ENCODE measurements at places on chromosomes 2 and 18.

- DNase-seq, result no peak
Observed at GRCh38 chr2:81894451-81894990, 1590.0 kb upstream of the LRRTM1 start.

DNA sequence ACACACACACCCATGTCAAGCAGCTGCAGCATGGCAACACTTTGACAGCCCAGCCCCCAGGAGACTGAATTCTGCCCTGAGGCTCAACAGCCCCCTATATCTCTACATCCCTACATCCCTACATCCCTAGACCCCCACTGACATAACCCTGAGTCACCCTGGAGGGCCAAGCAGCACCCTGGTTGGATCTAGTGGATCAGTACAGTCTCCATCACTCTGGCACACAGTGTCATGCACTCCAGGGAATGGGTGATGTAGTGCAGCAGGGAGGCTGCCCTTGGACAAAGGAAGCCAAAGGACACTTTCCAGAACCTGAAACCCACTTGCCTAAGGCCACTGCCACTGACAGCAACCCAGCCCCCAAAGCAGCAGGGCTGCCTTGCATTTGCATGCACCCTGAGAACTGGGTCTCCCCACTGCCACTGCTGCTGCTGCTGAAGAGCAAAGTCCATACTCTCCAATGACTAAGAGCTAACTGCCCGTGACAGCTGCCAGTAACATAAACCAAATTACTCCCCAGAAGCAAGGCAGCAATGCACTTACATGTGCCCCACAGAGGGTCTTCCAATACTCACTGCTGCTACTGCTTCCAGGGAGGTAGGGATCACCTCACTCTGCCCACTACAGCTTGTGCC lies 681.6 kb upstream of the KLHL29 start:
- DNase-seq, result no peak

GRCh38 chr18:58298251-58299134 lies 254.5 kb downstream of the NEDD4L start:
- DNase-seq, result no peak

DNA sequence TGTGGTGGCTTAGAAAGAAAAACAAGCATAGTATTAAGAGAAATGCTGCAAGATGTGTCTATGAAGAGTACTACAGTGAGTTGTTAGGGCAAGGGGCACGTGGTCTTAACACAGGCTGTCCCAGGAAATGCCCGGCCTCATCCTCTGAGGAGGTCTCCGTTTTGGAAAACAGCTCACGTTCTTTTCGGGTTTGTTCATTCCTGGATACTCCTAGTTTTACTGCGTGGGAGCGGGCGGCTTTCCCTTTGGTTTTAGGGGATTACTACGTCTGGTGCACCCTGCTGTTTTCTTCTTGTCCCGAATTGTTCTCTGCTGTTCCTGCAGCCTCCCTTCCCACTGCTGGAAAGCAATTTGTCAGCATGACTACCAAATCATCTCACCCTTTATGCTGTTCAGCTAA lies 55.5 kb upstream of the RAB6D start:
- no peak for DNase-seq

DNA sequence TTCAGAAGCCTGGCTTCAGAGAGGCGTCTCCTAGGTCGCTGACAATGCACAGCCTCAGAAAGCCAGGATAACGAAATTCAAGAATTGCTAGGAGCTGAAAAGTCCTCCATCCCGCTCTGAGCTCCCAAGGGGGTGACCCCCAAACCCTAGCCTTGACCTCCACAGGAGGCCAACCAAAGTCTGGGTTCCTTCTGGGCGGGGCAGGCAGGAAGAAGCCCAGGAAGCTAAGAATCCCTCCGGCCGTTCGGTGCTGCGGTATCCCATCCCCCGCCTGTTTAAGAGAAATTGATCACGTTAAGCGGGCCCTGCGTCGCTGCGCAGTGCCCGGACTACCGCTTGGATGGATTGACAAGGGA lies 2.5 kb upstream of the OSR1 start:
- DNase-seq, result no peak

- DNase-seq, result no peak
Observed at GRCh38 chr2:21376864-21377263, 253.1 kb downstream of the TDRD15 start.

GRCh38 chr2:120555092-120555491 lies 180.6 kb upstream of the GLI2 start:
- DNase-seq, result no peak

- no peak for DNase-seq
Observed at GRCh38 chr18:75248426-75249174, 38.0 kb downstream of the TSHZ1 start.

DNA sequence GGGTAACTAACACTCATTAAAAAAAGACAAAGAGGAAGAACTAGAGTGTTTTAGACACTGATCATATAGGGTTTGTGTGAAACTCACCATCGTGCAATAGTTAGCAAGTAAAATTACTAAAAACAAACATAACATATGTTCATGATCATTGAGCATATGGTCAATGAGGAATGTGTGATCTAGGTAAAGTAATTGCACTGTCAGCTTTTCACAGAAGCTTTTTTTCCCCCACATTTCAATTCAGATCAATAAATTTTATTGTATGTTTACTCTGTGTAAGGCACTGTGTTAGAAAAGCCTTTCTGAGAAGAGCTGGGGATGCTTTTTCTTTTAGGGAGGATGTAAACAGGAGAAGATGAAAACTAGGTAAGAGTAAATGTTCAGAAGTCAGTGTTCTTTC lies 348.2 kb downstream of the LRP1B start:
- no peak for DNase-seq

GRCh38 chr18:48529796-48530195 lies 9.0 kb upstream of the CTIF start:
- DNase-seq, result no peak

- DNase-seq, result no peak
Observed at GRCh38 chr2:31075431-31075830, 62.8 kb downstream of the GALNT14 start.

- no peak for DNase-seq
Observed at GRCh38 chr2:71930049-71930681, 217.5 kb downstream of the CYP26B1 start.

DNA sequence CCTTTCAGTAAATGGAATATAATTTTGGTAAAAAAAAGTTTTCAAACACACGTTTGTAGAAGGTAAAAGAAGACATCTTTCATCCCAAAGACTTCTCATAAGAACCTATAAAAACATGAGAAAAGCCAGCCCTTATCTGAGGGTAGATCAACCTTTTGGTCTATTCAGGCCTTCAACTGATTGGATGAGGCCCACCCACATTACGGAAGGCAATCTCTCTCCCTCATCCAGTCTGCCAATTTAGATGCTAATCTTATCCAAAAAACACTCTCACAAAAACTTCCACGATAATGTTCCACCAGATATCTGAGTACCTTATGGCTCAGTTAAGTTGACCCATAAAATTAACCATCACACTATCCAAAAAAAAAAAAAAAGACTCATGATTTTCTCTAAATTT lies 2.2 kb upstream of the CDH20 start:
- DNase-seq, result no peak

GRCh38 chr2:207938886-207939285 lies 86.4 kb downstream of the PLEKHM3 start:
- DNase-seq, result no peak

GRCh38 chr2:219392754-219393153 lies 5.0 kb upstream of the DNPEP start:
- no peak for DNase-seq

GRCh38 chr2:119012345-119013301 lies 70.6 kb downstream of the MARCO start:
- no peak for DNase-seq
